PC-9 (cell line): ENCODE measurements at places on chromosomes 4 and X. TPM values are rescaled to one million over a fixed set of nuclear protein-coding genes. Genes with fewer than 3 reads are reported as not detected.

Gene EIF1AX
- total RNA-seq = 77.3 TPM in 2 replicates

Gene SFRP2
- total RNA-seq = not detected in 2 replicates

Gene CNOT6L
- 26.7 and 28.4 TPM in 2 replicates for total RNA-seq

Gene SRPK3
- 0.40 and 0.46 TPM in 2 replicates for total RNA-seq

Gene FANCB
- total RNA-seq = 6.8 and 9.5 TPM in 2 replicates

Gene CXCL3
- total RNA-seq = not detected in 2 replicates

Gene PLAC1
- total RNA-seq = 0.58 and 2.1 TPM in 2 replicates

Gene GPR173
- 5.1 and 7.0 TPM in 2 replicates for total RNA-seq

Gene CTAG1A
- not detected in 2 replicates for total RNA-seq

Gene MAN2B2
- total RNA-seq = 22.1 and 27.8 TPM in 2 replicates

Gene DGKQ
- total RNA-seq = 11.5 and 16.9 TPM in 2 replicates

Gene GAGE12E
- total RNA-seq = not detected in 2 replicates

Gene CETN2
- total RNA-seq = 66.9 and 78.6 TPM in 2 replicates
